GM04503 (cell line): ENCODE measurements at places on chromosomes 2 and 18.

GRCh38 chr2:231928481-231928880 is 2.3 kb upstream of the NPPC start:
- DNase-seq, result no peak

- no peak for DNase-seq
These were observed 45.2 kb upstream of the MGAT4A start for GRCh38 chr2:98776136-98776535.

GRCh38 chr18:79315596-79315995 is 80.1 kb upstream of the NFATC1 start:
- no peak for DNase-seq

- DNase-seq, result no peak
These were observed 98.4 kb downstream of the NDUFA10 start for GRCh38 chr2:239926587-239927232.

- peak; percentile 30 for DNase-seq
These were observed 8.5 kb downstream of the TYW5 start for GRCh38 chr2:199946836-199947235.

GRCh38 chr18:49726675-49726963 is 86.7 kb downstream of the ACAA2 start:
- no peak for DNase-seq

DNA sequence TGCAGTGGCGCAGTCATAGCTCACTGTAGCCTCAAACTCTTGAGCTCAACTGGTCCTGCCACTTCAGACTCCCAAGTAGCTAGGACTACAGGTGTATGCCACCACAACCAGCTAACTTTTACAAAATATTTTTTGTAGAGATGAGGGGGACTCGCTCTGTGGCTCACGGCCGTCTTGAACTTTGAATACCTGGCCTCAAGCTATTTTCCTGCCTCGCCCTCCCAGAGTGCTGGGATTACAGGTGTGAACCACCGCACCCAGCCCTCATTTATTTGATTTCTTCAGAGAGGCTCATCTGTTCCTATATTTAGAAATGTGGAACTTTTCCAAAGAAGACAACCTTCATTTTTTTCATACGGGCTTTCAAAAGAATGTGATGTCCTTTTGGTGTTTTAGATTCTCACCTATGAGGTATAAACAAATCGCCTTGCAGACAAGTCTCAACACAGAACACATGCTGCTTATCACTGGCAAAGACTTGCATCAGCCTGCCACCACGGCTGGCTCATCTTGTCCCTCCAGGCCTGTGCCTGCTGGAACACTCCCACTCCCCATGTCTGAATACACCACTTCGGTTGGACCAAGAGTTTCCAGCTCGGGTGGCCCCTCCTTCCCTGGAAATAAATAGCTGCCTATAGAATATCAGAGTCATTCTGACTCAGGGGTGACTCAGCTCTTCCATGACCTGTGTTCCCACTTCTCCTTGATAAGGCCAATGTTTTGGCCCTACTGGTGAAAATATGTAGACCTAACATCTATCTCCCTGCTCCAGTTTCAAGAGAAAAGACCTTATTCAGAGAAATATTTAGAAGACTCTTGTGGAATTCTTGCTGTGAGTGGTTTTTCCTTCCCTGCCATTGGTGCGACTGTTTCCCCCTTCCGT is 202.6 kb downstream of the TGIF1 start:
- DNase-seq, result peak; percentile 44

- DNase-seq, result no peak
These were observed 20.6 kb downstream of the ATOH8 start for GRCh38 chr2:85774126-85774978.

- no peak for DNase-seq
These were observed 45.9 kb upstream of the EGR4 start for GRCh38 chr2:73339201-73339600.

GRCh38 chr2:85064927-85065577 is 68.1 kb upstream of the TCF7L1 start:
- DNase-seq, result no peak

GRCh38 chr2:155412598-155412997 is 714.1 kb downstream of the KCNJ3 start:
- DNase-seq, result no peak

DNA sequence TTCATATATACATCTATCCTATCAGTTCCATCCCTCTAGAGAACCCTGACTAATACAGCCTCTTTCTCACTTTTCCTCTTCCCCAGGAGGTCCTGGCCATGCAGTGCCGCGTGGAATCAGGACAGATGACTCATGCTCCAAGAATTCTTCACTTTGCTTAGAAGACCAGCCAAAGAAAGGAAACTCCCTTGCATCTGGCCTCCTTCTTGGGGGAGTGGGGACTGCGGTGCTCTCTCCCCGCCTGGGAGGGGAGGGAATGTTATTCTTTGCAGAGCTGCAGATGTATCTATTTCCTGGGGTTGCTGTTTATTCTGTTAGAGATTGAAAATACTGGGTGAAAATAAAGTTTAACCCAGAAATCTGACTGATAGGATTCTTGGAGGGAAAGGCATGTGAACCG is 111.5 kb upstream of the SH3BP4 start:
- peak; percentile 68 for DNase-seq

DNA sequence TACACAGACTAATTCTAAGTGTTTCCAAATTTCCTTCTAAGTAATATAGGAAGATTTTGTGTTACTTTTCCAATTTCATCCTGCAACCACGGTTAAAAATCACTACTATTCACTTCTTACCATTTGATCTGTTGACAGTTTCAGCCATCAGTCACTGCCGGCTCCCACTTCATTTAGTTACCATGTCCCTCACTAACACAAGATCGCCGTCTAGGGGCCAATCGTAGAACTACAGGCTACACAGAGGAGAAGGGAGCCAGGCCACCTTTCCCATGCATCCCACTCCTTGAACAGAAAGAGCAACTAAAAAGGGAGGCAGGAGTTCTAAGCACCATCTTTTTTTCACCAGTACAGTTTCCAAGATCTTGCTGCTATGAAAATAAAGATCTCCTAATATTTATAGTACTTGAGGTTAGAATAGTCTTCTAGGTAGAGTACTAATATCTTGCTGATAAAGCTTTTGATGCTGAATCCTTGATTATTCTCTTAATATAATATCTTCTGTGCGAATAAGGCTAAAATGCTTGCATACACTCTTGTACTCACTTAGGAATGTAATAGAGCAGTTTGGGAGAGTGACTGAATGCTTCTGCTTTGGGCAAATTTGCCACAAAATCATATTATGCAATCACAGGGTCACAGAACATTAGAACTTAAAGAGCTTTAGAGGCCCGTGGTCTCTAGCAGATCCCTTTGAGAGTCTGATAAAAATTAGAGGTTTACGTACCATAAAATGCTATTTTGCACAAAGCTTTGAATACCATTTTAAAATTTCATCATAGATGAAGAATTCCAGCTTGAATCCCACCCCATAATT is 39.5 kb upstream of the CYP1B1 start:
- DNase-seq, result no peak

DNA sequence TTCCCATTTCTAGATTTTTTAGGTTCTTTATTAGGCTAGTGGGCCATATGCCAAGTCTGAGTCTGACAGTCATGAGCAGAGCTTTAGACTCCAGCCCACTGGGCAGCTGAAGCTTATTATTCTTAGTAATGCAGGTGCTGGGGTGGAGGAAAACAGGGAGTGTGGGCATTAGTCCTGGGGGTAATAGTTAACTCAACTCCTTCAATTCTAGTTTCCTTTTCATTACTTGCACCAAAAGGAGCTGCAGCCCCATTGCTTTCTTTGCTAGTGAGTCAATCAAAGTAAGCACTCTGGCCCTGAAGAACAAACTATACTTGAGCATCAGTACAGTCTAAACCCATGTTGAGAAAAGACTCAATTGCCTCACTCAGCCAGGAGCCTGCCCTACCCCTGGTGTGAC is 35.5 kb downstream of the ICOS start:
- no peak for DNase-seq

DNA sequence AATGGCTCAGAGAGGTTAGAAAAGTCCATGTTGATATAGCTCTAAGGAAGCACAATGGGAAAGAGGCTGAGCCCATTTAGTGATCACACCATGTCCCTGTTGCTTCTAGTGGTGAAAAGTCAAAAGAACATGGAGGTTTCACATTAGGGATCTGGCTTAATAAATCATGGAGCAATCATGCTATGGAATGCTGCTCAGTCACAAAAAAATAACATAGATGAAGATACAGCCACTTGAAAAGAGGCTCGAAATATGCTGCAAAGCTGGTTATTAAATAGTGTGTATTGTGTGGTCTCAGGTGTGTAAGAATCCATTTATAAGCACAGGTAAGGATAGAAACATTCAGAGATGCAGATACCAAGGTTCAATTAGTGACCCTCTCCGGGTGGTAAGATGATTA is 63.6 kb upstream of the CPO start:
- DNase-seq, result no peak

GRCh38 chr2:128003463-128003862 is 24.4 kb downstream of the SAP130 start:
- DNase-seq, result no peak

DNA sequence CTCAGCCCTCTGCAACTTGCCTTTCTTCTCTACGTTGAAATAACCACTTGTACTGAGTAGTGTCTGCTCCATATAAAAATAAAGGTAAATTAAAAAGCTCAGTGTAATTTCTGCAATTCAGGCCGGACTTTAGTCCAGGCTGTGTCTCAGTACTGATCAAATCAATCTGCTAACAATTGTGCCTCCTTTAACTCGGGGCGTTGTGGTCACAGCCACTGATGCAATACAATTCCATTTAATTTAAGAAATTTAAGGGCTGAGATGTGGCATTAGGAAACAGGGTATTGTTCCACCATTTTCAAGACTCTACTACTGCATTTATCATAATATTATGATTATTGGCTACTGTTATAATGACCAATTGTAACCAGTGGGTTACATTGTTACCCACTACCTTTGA is 60.0 kb upstream of the NPAS2 start:
- no peak for DNase-seq

DNA sequence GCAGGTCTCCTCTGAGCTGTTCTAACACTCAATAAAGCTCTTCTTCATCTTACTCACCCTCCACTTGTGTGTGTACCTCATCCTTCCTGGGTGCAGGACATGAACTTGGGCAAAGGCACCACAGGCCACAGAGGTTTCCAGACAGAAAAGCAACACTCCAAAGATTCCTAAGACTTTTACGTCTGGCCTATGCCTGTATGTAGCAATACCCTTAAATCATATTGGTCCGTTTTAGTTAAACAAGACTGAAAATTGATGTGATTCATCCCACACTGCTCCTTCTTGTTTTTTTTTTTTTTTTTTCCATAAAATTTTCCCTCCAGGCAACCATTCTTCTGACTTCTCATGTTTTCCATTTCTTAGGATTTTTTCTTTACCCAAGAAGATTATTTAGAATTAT is 404.3 kb downstream of the PID1 start:
- DNase-seq, result peak; percentile 13

DNA sequence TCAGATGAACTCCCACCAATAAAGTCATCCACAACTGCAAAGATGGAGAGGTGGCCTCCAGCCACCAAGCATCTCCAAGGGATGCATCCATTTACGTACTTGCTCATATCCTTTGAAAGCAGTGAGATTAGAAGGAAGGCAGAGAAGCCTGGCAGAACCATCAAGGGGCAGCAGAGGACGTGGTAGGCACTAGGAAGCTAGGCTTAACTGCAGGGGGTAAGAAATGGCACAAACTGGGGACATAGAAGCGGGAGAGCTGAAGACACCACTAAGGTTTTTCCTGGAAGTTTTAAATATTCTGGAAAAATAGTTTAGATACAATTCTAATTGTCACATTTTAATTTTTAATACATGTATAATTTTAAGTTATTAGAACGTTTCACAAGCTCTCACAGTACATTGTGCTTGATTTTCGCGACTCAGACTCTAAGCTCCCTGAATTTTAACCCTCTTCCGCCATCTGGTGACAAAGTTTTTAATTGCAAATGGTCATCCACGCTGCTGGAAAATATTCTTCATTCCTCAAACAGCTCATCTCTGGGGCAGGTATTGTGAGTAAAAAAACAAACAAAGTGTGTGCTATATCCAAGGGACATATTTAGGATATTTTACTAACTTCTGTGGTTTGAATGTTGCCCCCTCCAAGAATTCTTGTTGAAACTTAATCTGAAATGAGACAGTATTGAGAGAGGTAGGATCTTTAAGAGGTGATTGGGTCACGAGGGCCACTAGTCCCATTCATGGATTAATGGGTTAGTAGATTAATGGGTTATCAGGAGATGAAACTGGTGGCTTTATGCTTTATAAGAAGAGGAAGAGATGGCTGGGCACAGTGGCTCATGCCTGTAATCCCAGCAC is 1.6 kb upstream of the PSTPIP2 start:
- peak; percentile 23 for DNase-seq

DNA sequence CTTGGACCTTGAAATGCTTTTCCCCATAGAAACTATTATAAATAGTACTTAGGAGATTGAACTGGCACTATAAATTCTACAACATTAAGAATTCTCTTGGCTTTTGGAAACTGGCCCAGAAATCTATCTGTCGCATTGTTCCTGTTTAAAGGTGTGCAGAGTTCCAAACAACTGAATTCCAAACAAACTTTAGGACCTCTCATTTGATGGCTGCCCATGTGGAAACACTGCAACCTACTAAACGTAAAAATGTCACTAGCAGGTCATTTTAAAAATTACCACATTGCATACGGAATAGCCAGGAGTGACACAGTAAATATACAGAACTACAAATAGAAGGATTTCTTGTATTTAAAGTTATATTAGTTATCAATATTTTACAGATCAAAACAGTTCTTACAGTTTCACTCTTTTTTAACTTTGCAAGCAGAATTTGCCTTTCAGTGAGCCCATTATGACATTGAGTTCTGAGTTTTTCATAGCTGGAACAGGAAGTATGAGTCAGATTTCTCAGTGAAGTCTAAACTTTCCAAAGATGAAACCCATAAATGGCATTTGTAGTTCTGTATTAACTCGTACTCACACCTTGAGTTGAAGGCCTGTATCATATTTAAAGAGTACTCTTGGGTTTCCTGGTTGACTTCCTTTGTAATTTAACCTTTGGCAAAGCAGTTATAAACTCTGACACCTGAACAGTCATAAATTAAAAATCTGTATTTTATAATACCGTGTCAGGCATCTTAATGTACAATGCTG is 142.3 kb upstream of the BOD1L2 start:
- DNase-seq, result peak; percentile 21

DNA sequence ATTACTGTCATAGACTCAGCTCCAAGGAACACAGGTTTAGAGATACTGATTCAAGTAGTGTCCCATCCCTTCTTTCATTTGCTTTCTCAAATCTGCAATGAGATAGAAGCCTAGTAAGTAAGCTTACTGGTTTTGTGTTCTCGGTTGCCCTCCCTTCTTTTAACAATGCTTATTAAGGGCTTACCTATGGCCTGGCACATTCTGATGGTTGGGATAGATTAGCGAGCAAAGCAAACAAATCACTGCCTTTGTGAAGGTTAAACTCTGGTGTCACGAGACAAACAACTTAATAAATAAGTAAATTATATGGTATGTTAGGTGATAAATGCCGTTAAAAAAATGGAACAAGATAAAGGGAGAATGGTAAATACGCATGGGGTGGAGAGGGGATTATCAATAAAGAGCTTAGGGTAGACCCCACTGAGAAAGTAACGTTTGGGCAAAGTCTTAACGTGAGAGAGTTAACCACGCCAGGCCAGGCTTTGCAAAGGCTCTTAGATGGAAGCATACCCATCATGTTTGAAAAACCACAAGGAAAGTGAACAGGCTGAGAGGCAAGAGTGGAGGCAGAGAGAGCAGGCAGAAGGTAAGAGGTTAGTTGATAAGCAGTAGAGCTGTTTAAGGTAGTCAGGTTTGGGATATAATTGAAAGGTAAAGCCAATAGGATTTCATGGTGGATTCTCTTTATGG is 31.0 kb downstream of the EIF2AK3 start:
- no peak for DNase-seq
